ENCODE measurements at places on chromosomes 2 and 18.

DNA sequence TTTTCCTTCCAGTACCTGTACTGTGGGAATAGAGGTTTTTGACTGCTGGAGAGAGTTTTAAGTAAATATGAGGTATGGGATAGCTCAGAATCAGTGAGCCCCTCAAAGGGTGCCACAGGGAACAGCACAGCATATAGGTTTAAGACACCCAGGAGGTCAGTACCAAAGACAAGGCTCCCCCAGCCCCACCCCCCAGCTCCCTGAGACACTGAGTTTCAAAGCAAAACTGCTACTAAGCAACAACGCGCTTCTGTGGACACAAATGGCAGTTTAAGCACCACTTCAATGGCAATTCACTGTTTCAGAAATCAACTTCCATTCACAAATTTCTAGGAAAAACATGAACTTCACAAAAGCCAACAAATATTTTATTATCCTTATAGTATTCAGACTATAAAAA lies 15.2 kb downstream of the E2F6 start:
- DNase-seq = no peak

DNA sequence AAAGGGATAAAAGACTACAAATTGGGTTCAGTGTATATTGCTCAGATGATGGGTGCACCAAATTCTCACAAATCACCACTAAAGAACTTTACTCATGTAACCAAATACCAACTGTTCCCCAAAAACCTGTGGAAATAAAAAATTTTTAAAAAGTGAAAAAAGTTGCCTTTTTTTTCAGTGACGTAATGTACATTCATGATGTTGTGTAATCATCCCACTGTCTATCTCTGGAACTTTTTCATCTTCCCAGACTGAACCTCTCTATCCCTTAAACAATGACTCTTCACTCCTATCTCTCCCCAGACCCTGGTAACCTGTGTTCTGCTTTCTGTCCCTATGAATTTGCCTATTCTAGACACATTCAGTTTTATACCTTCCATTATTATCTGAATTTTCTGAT lies 19.0 kb upstream of the GALR1 start:
- DNase-seq = no peak

DNA sequence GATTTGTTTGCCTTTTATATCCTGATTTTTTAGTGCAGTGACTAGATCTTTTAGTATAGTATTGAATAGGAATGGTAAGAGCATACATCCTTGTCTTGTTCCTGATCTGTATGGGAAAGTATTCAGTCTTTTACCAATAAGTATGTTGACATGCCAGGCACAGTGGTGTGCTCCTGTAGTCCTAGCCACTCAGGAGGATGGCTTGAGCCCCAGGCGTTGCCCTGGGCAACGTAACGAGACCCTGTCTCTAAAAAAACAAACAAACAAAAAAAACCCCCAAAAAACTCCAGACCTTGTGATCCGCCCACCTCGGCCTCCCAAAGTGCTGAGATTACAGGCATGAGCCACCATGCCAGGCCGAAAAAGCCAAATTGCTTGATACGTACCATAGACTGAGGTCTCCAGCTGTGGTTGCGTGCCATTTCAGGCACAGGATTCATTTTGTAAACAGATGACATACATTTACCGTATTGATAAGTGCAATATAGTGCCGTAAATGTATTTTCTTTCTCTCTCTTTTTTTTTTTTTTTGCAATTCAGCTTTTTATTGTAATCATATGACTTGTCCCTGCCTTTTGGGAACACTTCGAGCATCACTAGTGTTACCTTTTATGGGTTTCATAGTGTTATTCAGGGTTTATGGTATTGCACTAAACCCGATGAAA lies 18.5 kb downstream of the BIRC6 start:
- DNase-seq = no peak

DNA sequence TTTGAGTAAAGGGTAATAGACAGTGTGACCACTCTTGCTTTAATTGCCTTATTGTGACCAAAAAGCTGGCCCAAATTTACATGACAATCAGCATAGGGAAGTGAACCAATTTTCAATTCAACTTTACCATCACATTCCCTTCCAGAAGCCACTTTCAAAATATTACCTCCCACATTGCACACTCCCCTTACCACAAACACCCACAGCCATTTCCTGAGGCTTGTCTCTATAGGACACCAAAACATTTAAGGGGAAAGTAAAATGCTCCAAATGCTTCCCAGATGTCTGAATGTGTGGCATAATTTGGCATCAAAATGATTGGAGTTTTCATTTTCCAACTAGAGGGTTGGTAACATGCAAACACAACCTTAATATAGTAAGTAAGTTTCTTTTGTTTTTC lies 616.1 kb downstream of the SLC4A3 start:
- no peak for DNase-seq

- DNase-seq = no peak
Measured at GRCh38 chr2:46010925-46011490, 286.2 kb upstream of the EPAS1 start.

GRCh38 chr2:64581777-64582539 lies 57.8 kb downstream of the AFTPH start:
- no peak for DNase-seq

GRCh38 chr2:229375251-229375650 lies 104.2 kb upstream of the PID1 start:
- no peak for DNase-seq
